ENCODE measurements at places on chromosomes 11 and 22. TPM values are rescaled to one million over a fixed set of nuclear protein-coding genes. Genes with fewer than 3 reads are reported as not detected.

PARVG gene
- total RNA-seq = not detected

IGSF9B gene
- 41.2 TPM for total RNA-seq

SORL1 gene
- 78.3 TPM for total RNA-seq

MMP13 gene
- total RNA-seq = not detected

VPS51 gene
- 450 TPM for total RNA-seq

FGF19 gene
- 27.4 TPM for total RNA-seq

KIAA1671 gene
- 27.2 TPM for total RNA-seq
